Suprapubic skin (tissue), 4 donors: ENCODE measurements at places on chromosomes 3 and 15. TPM values are rescaled to one million over a fixed set of nuclear protein-coding genes. Genes with fewer than 3 reads are reported as not detected.

GRCh38 chr3:101676765-101677435, at the start of gene ZBTB11:
ZBTB11 (minus strand) TSS chr3:101677132; CDS start chr3:101676914, 218 bp downstream.
- no peaks in the 10 kb centered on the region for H3K27me3 ChIP-seq
- peak within 1 kb of the TSS; percentile 100 for H3K4me3 ChIP-seq
- H3K27ac ChIP-seq, result peak within 1 kb of the TSS; percentile 99
- H3K4me1 ChIP-seq, result peaks cover 36% of the 10 kb centered on the region

DNA sequence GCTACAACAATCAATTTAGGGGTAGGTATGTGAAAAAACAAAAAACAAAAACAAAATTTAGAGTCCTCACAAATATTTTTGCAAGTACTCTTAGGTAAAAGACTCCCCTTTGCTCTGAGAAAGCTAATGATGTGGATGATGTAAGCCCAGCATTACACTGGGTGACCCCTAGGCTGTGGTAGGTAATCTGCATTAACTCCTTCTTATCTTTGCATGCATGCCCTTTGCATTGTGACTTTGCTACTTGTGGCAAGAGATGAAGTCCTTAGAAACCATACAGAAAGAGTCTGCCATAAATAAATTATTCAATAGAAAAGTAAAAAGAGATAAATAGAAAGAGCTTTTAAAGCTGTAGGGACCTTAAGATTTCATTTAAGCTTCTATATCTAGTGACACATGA, 159.7 kb upstream of the MBNL1 start:
- no peaks in the 10 kb centered on the region for H3K4me1 ChIP-seq
- DNase-seq, result no peak
- H3K4me3 ChIP-seq, result no peak overlapping the region
- H3K27ac ChIP-seq, result no peak overlapping the region
- no peaks in the 10 kb centered on the region for H3K36me3 ChIP-seq
- H3K27me3 ChIP-seq, result no peaks in the 10 kb centered on the region

DNA sequence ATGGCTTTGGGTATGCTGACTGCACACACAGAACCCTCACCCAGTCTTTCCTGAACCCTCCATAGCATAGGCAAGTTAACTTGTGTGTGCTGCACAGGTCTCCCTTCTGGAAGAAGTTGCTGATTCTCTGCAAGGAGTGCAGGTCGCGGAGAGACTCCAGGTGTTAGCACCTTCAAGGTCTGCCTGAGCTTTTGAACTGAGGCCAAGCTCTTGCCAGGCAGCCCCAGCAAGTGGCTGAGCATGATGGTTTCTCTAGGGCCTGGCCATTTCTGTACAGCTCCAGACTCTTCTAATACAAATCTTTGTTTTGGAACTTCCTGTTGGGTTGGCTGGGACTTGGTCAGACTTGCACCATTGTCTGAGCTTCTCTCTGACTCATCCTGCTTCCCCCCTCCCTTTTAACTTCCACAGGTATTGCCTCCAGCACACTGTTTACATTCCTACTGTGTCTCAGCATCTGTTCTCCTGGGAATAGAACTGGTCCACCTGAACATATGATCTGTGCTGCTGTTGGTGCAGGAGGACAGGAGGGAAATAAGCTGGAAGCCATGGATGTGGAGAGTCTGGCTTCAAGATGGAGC, 53.3 kb downstream of the KY start:
- H3K36me3 ChIP-seq, result no peaks in the 10 kb centered on the region
- DNase-seq, result no peak
- no peaks in the 10 kb centered on the region for H3K27me3 ChIP-seq
- peaks cover 5% of the 10 kb centered on the region for H3K4me1 ChIP-seq
- no peak overlapping the region for H3K4me3 ChIP-seq

DNA sequence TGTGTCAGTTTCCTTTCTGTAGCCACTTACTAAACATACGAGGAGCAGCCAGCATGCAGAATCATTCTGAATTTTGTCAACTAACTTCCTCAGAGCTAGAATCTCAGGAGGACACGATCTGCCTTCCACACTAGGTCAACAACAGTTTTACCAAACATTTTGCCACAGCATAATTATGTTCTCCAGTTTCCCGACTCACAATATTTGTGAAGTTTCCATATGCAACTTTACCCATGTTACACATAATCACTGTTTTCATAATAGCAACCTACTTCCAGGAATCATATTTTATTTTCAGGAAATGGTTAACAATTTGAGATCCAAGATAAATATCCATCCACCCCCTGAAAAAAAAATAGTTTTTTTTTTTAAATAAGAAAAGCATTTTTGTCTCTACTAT, 595.0 kb downstream of the PYDC2 start:
- H3K27ac ChIP-seq, result no peak overlapping the region
- H3K4me3 ChIP-seq, result no peak overlapping the region
- DNase-seq, result no peak
- H3K27me3 ChIP-seq, result no peaks in the 10 kb centered on the region
- no peaks in the 10 kb centered on the region for H3K36me3 ChIP-seq

DNA sequence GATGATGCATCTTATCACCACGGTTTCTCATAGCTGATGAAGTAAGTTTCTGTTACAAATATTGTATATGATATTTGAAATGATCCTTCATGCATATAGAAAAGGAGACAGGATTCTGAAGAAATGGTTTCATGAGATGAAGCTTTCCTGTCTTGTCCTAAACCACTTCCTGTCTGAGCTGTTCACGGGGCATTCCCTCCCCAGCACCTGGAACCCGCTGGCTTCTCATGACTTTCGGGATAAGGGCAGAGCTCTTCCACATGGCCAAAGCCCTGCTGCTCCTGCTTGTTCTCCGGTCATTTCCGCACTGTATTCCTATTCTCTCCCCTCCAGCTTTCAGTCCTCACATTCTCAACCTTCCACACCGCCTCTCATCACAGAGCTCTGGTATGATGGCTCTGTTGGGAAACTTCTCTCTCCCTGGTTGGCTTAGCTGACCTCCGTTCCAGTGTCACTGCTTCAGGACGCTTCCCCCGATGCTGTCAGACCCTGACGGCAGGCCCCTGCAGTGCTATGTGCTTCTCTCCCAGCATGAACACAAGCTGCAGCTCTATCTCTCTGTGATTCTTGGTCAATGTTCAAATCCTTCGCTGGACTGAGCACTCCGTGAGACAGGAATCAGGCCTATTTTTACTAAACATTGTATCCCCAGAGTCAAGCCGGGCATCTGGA, 86.9 kb upstream of the HERC1 start:
- peaks cover 7% of the 10 kb centered on the region for H3K4me1 ChIP-seq
- no peak overlapping the region for H3K4me3 ChIP-seq
- no peak for DNase-seq
- H3K27me3 ChIP-seq, result no peaks in the 10 kb centered on the region

GRCh38 chr3:60176614-60177013, 1074.6 kb downstream of the FHIT start:
- H3K36me3 ChIP-seq, result no peaks in the 10 kb centered on the region
- DNase-seq, result no peak
- H3K27me3 ChIP-seq, result no peaks in the 10 kb centered on the region
- H3K4me3 ChIP-seq, result no peak overlapping the region

DNA sequence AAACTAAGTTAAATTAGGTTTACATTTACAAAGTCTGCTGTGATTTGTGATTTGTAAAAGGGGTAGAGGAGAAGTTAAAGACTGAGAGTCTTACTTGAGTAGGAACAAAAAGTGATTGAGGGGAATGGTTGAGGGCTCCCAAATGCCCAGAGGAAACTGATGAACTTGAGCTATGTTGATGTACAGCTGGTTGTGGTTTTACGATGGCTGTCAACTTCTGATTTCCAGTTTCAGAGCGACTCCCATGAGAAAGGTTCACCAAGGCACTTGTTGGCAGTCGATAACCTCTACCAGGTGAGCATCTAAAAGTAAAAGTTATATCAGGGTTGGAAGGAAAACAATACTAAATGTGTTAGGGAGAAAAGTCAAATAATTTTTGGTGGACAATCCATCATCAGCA, 91.0 kb downstream of the XRN1 start:
- H3K27ac ChIP-seq, result no peak overlapping the region
- no peak overlapping the region for H3K4me3 ChIP-seq
- peaks cover 91% of the 10 kb centered on the region for H3K36me3 ChIP-seq
- H3K27me3 ChIP-seq, result no peaks in the 10 kb centered on the region
- H3K4me1 ChIP-seq, result no peaks in the 10 kb centered on the region

DNA sequence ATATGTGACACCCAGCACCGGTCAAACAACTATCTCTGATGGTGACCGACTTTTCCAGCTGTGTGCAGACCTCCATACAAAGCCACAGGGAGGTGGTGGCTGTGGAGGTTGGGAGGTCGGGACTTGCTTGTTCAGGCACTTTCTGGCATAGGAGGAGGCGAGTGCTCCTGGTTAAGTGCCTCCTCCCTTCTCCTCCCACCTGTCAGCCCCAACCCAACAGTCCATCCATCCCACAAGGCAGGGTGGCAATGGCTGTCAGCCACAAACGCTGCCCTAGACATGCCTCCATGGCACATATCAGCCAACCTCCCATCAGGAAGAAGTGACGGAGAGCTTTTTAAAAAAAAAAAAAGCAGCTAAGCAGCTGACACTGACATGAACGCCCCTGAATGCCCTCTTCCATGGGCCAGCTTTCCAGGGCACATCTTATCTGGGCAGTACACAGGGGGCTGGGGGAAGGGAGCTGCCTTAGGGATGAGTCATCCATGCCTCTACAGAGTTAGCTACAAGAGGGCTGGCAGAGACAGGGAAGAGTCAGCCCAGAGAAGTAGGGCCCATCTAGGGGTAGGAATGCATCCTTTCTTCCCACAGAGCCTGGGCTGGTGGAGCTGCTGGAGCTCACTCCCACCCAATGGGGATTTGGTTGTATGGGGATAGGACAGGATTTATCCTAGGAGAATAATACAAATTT, 41.2 kb downstream of the CCDC12 start:
- peak overlapping the region; percentile 81 for H3K27ac ChIP-seq
- no peak overlapping the region for H3K4me3 ChIP-seq
- peaks cover 74% of the 10 kb centered on the region for H3K4me1 ChIP-seq
- no peaks in the 10 kb centered on the region for H3K27me3 ChIP-seq

DNA sequence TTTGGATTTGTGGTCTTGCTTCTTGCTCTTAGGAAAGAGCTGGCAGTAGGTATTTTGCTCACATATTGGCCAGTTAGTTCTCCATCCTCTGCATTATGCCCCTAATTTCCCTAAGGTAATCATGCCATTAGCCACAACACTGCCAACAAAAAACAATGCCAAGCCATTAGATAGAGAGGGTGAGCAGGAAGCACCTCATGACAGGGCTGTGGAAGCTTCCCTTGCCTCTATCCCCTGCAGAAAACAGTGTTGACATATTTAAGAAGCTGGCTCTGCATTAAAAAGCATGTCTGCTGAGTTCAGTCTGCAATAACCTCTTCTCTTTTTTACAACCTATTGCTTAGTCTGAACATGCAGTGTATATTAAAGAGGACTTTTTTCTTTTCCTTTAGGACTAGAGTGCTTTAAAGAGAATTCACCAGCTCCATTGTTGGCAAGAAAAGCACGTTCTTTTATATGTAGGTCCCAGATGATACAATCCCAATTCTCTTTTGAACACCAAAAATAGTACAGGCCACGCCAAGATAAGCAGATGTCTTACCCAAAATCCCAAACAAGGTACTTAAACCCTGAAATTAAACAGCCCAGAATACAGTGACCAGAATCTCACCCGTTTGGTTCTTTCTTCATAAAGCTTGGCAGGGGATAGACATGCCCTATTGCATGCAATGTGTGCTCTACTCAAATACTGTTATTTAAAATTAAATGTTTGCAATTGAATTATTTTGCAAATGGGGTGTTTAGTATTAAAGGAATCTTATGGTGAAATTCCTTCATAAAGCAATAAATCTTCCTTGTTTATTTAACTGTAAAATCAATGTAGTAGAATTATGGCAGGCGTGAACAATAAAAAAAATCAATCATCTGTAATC, 93.7 kb upstream of the UBE3A start:
- no peaks in the 10 kb centered on the region for H3K36me3 ChIP-seq
- DNase-seq, result no peak
- no peak overlapping the region for H3K4me3 ChIP-seq

DNA sequence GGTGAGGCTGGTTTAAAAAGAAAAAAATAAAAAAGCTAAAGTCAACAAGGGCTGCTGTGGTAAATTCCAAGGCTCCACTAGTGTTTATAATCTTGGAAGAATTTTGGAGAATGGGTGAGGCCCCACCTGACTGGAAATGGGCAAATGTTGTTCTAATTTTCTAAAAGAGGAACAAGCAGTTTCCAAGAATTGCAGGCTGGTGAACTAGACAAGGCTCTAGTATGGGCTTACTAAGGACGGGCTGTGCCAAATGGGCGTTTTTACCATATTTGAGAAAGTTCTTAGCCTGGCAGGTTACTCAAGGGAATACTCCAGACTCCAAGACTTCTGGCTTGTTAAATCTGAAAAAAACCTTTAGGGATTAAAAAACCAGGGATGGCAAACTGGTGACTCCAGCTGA, 67.0 kb upstream of the ABHD2 start:
- no peaks in the 10 kb centered on the region for H3K27me3 ChIP-seq
- no peak for DNase-seq
- H3K36me3 ChIP-seq, result no peaks in the 10 kb centered on the region
- H3K27ac ChIP-seq, result peak overlapping the region; percentile 29
- H3K4me3 ChIP-seq, result no peak overlapping the region
- H3K4me1 ChIP-seq, result peaks cover 39% of the 10 kb centered on the region

GRCh38 chr3:156797368-156797767, 28.8 kb upstream of the LEKR1 start:
- H3K27ac ChIP-seq, result no peak overlapping the region
- peaks cover 5% of the 10 kb centered on the region for H3K4me1 ChIP-seq
- no peaks in the 10 kb centered on the region for H3K27me3 ChIP-seq
- no peak overlapping the region for H3K4me3 ChIP-seq

- peaks cover 29% of the 10 kb centered on the region for H3K4me1 ChIP-seq
- H3K4me3 ChIP-seq, result no peak overlapping the region
- H3K27me3 ChIP-seq, result no peaks in the 10 kb centered on the region
- peaks cover 51% of the 10 kb centered on the region for H3K36me3 ChIP-seq
Observed at GRCh38 chr3:39101022-39101689, 6.3 kb downstream of the GORASP1 start.

DNA sequence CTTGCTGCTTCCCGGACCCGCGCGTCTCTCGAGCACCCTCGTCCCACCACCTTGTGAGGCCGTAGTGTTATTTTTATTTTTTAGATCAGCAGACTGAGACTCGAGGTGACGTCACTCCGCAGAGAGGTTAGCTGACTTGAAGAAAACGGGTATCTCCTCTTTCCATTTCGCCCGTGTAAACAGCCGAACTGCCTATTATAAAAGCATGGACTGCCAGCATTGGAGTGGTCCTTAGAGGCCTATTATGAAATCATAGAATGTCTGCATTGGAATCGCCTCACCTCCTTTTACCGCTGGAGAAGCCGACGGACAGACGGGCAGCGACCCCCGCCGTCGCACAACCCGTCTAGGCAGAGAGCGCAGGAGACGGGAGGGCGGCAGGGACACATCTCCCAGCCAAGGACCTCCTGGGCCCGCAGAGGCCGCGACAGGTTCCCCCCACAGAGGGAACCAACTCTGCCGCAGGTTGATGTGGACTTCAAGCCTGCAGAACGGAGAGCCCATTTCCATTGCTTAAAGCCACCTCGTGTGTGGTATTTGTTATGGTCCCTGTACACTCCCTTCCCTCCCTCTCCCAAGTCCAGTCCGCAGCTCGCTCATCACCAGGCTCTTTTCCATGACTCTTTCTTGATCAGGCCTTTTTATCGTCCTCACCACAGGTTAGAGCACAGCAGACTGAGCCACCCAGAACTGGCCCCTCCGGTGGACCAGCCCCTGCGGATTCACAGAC, 540 bp upstream of the PPP1R2 start:
- peaks cover 59% of the 10 kb centered on the region for H3K4me1 ChIP-seq
- peak overlapping the region; percentile 94 for H3K27ac ChIP-seq
- peak overlapping the region; percentile 97 for H3K4me3 ChIP-seq
- peak; percentile 73 for DNase-seq
- no peaks in the 10 kb centered on the region for H3K27me3 ChIP-seq
- no peaks in the 10 kb centered on the region for H3K36me3 ChIP-seq

GRCh38 chr3:129001806-129002572, 885 bp downstream of the EFCC1 start:
- peaks cover 49% of the 10 kb centered on the region for H3K27me3 ChIP-seq
- H3K36me3 ChIP-seq, result no peaks in the 10 kb centered on the region
- DNase-seq, result no peak
- peaks cover 52% of the 10 kb centered on the region for H3K4me1 ChIP-seq

Gene WNT7A
- 3.9 TPM for total RNA-seq

Gene MAGEL2
- total RNA-seq, result not detected

Gene PLA1A
- total RNA-seq, result 0.39 TPM

Gene SERPINI1
- 1.6 TPM for total RNA-seq
